ENCODE measurements at places on chromosomes 2 and 18.

- no peak for DNase-seq
These were observed 54.7 kb downstream of the SCN9A start for GRCh38 chr2:166321076-166321475.

DNA sequence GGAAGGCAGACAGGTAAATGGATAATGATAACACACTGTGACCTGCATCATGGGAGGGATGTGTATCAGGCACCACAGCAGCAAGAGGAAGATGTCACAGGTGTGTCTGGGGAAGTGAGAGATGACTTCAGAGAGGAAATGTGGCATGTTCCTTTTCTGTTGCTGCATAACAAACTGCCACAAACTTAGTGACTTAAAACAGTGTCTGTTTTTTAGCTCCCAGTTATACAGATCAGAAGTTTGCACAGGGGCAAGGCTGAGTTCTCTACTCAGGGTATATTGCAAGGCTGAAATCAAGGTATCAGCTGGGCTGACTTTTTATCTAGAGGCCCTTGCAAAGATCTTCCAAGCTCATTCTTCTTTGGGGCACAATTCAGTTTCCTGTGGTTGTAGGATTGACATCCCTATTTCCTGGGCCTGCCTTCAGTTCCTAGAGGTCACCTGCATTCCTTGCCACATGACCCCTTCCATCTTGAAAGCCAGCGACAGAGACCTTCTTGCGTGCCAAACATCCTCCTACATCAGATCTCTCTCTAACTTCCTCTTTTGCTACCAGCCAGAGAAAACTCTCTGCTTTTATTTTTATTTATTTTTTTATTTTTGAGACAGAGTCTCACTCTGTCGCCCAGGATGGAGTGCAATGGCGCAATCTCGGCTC is 2.1 kb upstream of the MAP3K2 start:
- DNase-seq = no peak

GRCh38 chr18:75624869-75625268 is 197.4 kb upstream of the SMIM21 start:
- no peak for DNase-seq

DNA sequence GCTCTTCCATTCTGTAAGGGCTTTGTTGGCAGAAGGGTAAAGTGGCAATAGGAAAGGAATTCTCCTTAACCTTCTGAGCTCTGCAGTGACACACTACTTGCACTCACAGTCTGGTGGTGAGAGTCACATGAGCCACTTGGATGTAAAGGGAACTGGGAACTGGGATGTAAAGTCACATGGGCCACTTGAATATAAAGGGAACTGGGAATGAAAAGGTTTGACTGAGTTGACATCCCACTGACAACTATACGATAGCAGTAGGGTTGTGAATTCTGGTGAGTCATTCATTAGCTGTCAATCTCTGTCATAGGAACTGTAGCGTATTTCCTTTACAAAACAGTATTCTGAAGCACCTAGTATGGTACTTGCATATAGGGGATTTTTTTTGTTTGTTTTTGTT is 5.5 kb downstream of the RPE start:
- no peak for DNase-seq

DNA sequence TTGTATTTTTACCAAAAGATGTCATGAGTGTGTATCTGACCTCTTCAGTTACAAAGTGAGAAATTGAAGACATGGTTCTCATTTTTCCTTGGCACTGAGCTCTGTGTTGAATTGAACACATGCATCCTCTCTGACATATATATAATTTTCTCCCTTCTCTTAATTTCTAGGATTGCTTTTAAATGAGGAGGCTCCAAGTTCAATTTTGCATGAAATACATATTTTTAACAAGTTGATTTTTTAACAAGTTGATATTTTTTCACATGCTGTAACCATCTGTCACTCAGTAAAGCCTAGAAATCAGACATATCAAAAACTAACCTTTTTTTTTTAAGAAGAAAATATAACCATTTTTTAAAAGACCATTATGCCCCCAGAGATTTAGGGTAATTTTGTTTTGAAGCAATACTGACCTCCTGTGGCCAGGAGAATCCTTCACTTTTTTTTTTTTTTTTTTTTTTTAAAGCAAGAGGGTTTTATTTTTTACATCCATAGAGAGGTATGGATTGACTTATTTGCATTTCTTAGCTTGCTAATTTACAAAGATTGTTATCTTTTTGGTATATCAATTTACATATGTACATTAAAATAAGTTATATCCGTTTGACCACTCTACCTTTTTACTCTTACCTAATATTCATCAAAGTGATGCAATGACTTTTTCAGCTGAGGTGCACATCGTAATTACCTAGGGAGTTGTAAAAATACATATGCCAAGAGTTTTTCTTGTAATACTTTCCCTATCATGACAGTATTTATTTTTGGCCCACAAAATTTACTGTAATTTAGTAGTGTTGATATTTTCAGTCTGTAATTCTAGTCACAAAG is 161.8 kb downstream of the SOCS6 start:
- DNase-seq = no peak

- DNase-seq = no peak
These were observed 16.9 kb upstream of the SLC38A11 start for GRCh38 chr2:164972216-164972615.

DNA sequence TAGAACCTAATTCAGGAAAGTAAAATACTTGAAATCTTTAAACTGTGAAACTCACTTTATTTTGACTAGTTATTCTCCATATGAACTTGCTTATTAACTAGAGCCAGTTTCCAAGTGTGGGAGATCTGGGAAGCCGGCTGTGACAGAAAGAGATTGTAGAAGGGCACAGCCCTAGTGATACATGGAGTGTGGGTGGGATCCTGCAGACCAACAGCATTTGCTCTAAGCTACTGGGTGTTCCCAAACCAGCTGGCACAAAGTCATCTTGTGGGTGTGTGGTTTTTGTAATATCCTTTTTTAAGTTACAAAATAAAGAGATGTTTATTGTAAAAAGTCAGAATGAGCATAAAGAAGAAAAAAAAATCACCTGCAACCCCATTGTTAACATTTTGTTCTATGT is 3.4 kb downstream of the DUSP19 start:
- DNase-seq = no peak

- DNase-seq = peak; percentile 1
These were observed 38.0 kb downstream of the CYP1B1 start for GRCh38 chr2:38037757-38038621.

- no peak for DNase-seq
These were observed 26.3 kb downstream of the RHOB start for GRCh38 chr2:20473128-20473527.

GRCh38 chr2:203960811-203961210 is 24.2 kb downstream of the ICOS start:
- DNase-seq = no peak

Measured in NCI-H1092 (cell line).